Uterine smooth muscle cell (primary cell): ENCODE measurements at places on chromosomes 7 and 10. TPM values are rescaled to one million over a fixed set of nuclear protein-coding genes. Genes with fewer than 3 reads are reported as not detected.

SORCS1 gene
- not detected in 2 replicates for total RNA-seq

SCIN gene
- under 0.01 and 0.25 TPM in 2 replicates for total RNA-seq

OR2AE1 gene
- total RNA-seq = 0.11 and 0.12 TPM in 2 replicates

NEBL gene
- 0.12 and 0.22 TPM in 2 replicates for total RNA-seq

LEP gene
- total RNA-seq = 0.12 TPM in 1 of 2 replicates, not detected in the other

ASAH2 gene
- 0.75 and 0.77 TPM in 2 replicates for total RNA-seq

FKBP6 gene
- under 0.01 TPM in 1 of 2 replicates, not detected in the other for total RNA-seq

SLC26A5 gene
- total RNA-seq = not detected in 2 replicates

SLC39A12 gene
- total RNA-seq = under 0.01 TPM in 1 of 2 replicates, not detected in the other

ARHGAP22 gene
- 85.7 and 130 TPM in 2 replicates for total RNA-seq

ZNF804B gene
- not detected in 2 replicates for total RNA-seq

FBXL13 gene
- 1.1 and 1.2 TPM in 2 replicates for total RNA-seq

PLPP4 gene
- 0.62 TPM in 1 of 2 replicates, not detected in the other for total RNA-seq

CUL2 gene
- total RNA-seq = 38.6 and 55.3 TPM in 2 replicates

GFRA1 gene
- total RNA-seq = 0.12 TPM in 1 of 2 replicates, not detected in the other

TMEM225B gene
- 0.55 and 1.2 TPM in 2 replicates for total RNA-seq

PNLIP gene
- total RNA-seq = not detected in 2 replicates

CYP51A1 gene
- total RNA-seq = 320 and 516 TPM in 2 replicates

ANXA8 gene
- 0.12 and 0.22 TPM in 2 replicates for total RNA-seq

FAM241B gene
- total RNA-seq = 0.77 and 0.87 TPM in 2 replicates

DPP6 gene
- 0.11 and 0.50 TPM in 2 replicates for total RNA-seq

CTAGE4 gene
- total RNA-seq = 1.7 TPM in 1 of 2 replicates, not detected in the other

GLCCI1 gene
- total RNA-seq = 9.7 and 19.7 TPM in 2 replicates

ADAM22 gene
- 0.75 and 0.89 TPM in 2 replicates for total RNA-seq

TAS2R3 gene
- 0.44 and 1.2 TPM in 2 replicates for total RNA-seq

PCGF6 gene
- 12.0 and 21.0 TPM in 2 replicates for total RNA-seq

CDH23 gene
- under 0.01 and 0.12 TPM in 2 replicates for total RNA-seq

PNLIPRP3 gene
- total RNA-seq = 0.11 and 0.12 TPM in 2 replicates

IMMP2L gene
- 16.0 and 22.6 TPM in 2 replicates for total RNA-seq

USP6NL gene
- total RNA-seq = 12.0 and 12.5 TPM in 2 replicates

CLDN4 gene
- total RNA-seq = 58.2 and 84.7 TPM in 2 replicates

OR9A4 gene
- total RNA-seq = not detected in 2 replicates

CRYGN gene
- total RNA-seq = 0.25 TPM in 1 of 2 replicates, not detected in the other

SFTPA1 gene
- under 0.01 TPM in 1 of 2 replicates, not detected in the other for total RNA-seq

TMUB1 gene
- total RNA-seq = 20.6 and 23.4 TPM in 2 replicates

EBF3 gene
- 0.12 and 1.3 TPM in 2 replicates for total RNA-seq

ACSL5 gene
- total RNA-seq = 0.22 and 0.50 TPM in 2 replicates

VSIR gene
- 3.5 and 10.1 TPM in 2 replicates for total RNA-seq

TBRG4 gene
- 64.7 and 93.0 TPM in 2 replicates for total RNA-seq

LUC7L2 gene
- total RNA-seq = 43.1 and 49.0 TPM in 2 replicates

ATOH7 gene
- not detected in 2 replicates for total RNA-seq
